ENCODE measurements at places on chromosomes 3 and 15.
A peak's percentile ranks its signal among the peaks of the same experiment; 100 is the strongest.

DNA sequence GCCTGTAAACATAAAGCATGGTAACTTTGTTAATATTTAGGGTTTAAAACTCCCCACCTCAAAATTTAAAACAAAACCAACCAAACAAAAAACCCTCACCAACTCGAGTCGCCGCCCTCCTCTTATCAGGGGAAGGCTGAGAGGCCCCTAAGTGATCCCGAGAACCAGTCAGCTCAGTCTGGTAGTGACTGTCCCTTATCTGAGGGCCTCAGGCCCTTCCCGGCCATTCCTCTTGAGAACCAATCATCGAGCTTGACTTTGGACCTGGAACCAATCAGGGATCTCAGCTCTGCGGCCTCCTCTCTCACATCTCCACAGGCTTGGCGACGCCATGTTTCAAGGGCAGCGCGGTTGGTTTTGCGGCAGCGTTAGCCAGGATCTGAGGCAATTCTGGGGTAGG, at the start of gene TERB2:
TSS of gene TERB2 (plus strand) at position 300 of the 400 bp plus-strand sequence. CDS start at position 332, 32 bp downstream.
- DNase-seq, result no peak

DNA sequence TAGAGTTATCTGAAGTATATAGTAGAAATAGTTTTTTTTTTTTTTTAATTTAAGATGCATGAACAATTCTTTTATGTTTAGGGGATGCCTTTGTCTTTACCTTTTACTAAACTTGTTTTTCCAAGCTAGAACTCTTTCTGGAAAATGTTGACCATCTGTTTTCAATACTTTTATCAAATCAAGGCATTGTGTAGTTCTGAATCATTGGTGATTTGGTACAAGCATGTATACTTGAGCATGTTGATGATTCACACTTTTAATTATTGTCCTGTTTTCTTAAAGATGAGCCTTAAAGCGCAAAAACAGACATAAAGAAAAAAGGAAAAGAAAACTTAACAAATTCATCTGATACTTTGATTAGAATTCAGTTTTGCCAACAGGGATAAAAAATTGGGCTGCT, 28.3 kb downstream of the PDCD6IP start:
- DNase-seq, result no peak

- peak; percentile 79 for DNase-seq
Observed at GRCh38 chr3:119810018-119810435, 28.1 kb downstream of the NR1I2 start.

- DNase-seq, result no peak
Observed at GRCh38 chr15:77895742-77896141, 181.8 kb downstream of the TBC1D2B start.

DNA sequence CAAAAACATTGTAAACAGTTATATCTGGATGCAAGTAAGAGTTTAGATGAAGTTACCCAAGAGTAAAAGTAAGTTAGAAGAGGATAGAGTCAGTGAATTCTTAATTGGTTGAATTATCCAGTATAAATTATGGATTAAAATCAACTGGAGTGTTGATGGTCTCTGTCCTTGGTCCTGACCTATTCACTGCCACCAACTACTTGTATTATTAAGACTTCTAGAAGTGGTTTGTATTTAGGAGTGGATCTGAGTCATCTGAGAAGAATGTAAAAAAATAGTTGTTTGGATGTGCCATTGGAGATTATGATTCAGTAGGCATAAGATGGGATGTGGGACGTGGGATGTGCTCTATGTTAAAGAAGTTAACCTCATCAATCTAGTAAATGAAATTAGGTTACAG, 86.4 kb downstream of the SYNPR start:
- DNase-seq, result no peak

DNA sequence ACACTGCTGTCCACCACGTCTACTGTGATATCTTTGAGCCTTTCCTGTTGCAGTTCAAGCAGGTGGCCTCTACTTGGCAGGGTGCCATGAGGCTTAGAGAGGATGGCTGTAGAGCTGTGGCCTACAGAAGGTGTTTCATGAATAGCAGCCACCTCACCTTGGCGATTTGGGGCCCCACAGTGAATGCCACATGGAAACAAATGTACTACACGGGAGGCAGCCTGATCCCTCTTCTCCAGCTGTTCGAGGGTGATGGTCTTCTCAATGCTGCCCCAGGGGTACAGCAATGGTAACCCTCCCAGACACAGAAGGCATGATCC, 70.7 kb downstream of the FAM43A start:
- no peak for DNase-seq

GRCh38 chr15:65612616-65612946, 1.6 kb upstream of the INTS14 start:
- no peak for DNase-seq

GRCh38 chr15:21260966-21261395, 179.3 kb downstream of the POTEB3 start:
- DNase-seq, result no peak

- DNase-seq, result no peak
Observed at GRCh38 chr15:49415638-49416037, 7.4 kb upstream of the FGF7 start.

DNA sequence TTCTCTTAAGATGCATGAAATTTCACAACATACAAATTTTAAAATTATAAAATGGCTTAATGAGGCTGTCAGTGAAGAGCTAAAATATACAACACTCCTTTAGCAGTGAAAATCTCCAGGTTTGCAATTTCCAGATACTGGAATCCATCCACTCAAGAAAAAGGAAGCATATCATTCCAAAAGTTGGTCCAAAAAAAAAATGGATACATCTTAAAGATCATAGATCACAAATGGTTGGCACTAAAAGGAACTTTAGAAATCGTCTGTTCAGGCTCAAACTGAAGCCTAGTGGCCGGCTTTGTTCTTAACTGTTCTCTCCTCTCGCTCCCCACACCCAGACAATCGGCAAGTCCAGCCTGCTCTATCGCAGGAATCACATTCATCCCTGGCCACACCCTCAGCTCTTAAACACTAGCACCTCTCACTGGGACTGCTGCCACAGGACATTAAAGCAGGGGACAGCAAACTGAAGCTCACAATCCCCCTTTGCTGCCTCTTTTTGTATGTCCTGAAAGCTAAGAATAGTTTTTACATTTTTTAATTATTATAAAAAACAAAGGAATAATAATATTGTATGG, 130.3 kb upstream of the CDIN1 start:
- no peak for DNase-seq

GRCh38 chr3:27105904-27106303, 263.3 kb downstream of the NEK10 start:
- no peak for DNase-seq

DNA sequence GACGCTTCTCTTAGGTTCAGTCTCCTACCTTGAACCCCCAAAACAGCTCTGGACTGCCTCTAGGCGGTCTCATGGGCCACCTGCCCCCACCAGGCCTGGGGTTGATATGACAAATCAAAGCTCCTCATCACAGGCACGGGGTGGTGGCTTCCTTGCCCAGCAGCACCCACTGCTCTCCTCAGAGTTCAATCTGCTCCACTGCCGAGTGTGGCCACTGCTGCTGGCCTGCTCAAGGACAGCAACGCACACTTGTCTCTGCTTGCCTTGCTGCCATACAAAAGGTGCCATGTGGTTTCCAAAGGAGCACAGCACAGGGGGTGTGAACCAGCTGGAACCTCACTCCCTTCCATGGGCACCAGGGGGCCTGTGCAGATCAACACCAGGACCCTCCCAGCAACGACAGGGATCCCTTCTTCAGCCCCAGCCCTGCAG, 10.2 kb downstream of the KBTBD13 start:
- DNase-seq, result no peak

GRCh38 chr15:33569036-33569435, 258.3 kb downstream of the RYR3 start:
- no peak for DNase-seq

- no peak for DNase-seq
Observed at GRCh38 chr3:172303181-172303580, 145.1 kb downstream of the GHSR start.

- peak; percentile 87 for DNase-seq
Observed at GRCh38 chr15:90686435-90687218, 30.5 kb upstream of the BLM start.

GRCh38 chr3:131485119-131485518, 17.7 kb downstream of the MRPL3 start:
- no peak for DNase-seq

DNA sequence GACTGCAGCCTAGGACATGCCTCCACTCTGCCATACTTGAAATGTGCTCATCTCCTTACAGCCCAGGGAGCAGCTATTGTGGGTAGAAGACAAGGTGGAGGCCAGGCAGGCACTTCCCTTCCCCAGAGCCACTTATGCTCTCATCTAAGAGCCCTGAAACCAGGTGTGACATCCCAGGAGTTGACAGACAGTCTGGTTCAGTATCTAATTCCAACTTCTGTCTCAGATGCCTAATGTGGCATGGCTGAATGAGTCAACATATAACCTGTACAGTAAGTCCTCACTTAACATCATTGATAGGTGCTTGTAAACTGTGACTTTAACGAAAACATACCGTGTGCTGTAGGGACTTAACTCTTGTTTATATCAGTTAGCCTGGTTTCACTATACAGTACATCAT, 1.2 kb upstream of the CAPN3 start:
- DNase-seq, result no peak

- no peak for DNase-seq
Observed at GRCh38 chr15:92444631-92445030, 51.0 kb downstream of the ST8SIA2 start.

GRCh38 chr3:170256597-170256996, 34.4 kb downstream of the PRKCI start:
- DNase-seq, result no peak

- no peak for DNase-seq
Observed at GRCh38 chr3:160765211-160765610, 9.2 kb downstream of the PPM1L start.

GRCh38 chr3:156010829-156011228, 109.5 kb upstream of the KCNAB1 start:
- no peak for DNase-seq

- no peak for DNase-seq
Observed at GRCh38 chr3:131708241-131708640, 205.5 kb upstream of the MRPL3 start.

DNA sequence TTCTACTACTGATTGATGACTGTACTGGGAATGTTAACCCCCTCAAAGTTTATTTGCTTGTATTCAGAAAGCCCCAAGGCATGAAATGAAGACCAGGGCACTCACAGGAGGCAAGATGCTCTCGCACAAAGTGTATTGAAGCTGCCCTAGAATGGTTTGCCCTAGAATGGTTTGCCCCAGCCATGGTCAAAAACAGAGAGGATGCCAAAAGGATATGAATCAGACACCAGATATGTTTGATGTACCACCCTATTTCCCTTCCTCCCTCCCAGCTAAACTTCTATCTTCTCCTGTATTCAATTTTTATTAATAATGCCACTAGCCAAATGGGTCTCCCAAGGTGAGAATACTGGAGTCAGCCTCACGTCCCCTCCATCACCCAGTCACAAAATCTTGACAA, 101.3 kb downstream of the TMCO5A start:
- DNase-seq, result no peak

- no peak for DNase-seq
Observed at GRCh38 chr15:20271647-20272046, 270.0 kb downstream of the GOLGA6L6 start.

- DNase-seq, result no peak
Observed at GRCh38 chr15:62756326-62756994, 286.1 kb upstream of the TPM1 start.

Measured in activated CD4-positive, alpha-beta T cell treated with anti-CD3 and anti-CD28 coated beads, Interleukin-2, amount 10 ng/mL, durations not matched to agents 24 days and 14 days (primary cell).